Activated effector memory CD4-positive, alpha-beta T cell treated with Interleukin-2 at 50 U/mL for 16 hours (primary cell): ENCODE measurements at places on chromosomes 6 and 20.

DNA sequence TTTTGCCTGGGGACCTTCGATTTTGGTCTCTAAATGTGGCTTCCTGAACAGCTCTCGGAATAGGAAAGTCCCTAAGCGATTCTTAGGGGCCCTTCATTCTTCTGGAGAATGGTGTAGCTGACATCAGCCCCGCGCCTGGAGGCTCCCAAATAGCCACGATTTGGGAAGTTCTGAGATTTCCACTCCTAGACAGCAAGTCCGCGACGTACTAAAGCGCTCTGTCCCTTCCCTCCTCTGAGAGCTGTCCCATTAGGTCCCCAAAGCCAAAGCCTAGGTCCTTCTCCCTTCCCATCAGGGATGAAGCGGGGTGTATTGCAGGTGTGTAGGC, 756 bp downstream of the MOXD1 start:
- DNase-seq, result no peak

DNA sequence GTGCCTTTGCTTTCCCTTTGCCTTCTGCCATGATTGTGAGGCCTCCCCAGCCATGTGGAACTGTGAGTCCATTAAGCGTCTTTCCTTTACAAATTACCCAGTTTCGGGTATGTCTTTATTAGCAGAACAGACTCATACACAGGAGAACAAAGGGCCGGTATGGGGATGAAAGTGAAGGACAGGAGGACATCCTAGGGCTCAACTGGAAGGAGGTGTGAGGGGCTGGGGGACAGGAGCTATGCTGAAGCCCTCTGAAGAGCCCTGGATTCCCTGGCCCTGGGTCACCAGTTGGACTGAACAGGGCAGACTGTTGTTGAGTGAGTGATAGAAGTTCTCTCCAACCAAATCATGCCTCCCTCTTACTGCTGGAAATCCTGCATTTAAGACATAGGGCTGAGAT, 105.8 kb downstream of the SCML4 start:
- no peak for DNase-seq

DNA sequence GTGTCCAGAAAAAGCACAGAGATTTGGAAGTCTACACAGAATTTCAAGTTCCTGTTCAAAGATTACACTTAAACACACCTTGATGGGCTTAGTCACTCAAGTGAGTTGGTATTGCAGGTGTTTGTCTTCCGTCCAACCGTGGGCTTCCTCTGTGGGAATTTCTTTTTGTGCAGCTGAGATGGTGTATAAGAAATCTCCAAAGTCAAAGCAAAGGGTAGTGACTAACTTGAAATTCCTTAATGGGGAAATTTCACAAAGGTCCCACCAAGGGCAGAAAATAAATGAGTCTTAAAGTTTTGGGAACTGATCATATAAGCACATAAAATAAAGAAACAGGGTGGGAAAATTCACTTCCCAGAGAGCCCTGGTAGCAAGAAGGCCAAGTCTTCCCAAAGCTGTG, 102.0 kb upstream of the TNFAIP3 start:
- DNase-seq, result no peak

DNA sequence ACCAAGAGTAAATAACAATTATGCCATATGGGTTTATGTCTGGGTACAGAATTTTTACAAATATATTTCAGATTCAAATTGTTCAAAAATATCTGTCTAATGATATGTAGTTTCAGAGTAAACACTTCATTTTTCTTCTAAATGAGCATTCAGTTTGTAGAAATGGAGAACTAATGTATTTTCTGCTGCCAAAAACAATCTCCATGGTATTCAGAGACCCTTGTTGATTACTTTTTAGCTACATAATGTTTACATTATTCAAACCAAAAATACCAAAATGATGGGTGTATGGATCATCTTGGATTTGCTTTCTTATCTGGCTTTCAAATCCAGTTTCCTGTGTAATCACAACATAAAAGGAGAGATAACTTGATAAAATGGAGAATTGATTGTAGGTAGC, 576.0 kb upstream of the CDH4 start:
- no peak for DNase-seq

GRCh38 chr6:36873612-36874442, 776 bp downstream of the PPIL1 start:
- DNase-seq, result no peak

GRCh38 chr6:16483315-16483875, 245.0 kb downstream of the GMPR start:
- no peak for DNase-seq

- DNase-seq, result no peak
These were observed 291.1 kb downstream of the ADGRG6 start for GRCh38 chr6:142592876-142593275.

DNA sequence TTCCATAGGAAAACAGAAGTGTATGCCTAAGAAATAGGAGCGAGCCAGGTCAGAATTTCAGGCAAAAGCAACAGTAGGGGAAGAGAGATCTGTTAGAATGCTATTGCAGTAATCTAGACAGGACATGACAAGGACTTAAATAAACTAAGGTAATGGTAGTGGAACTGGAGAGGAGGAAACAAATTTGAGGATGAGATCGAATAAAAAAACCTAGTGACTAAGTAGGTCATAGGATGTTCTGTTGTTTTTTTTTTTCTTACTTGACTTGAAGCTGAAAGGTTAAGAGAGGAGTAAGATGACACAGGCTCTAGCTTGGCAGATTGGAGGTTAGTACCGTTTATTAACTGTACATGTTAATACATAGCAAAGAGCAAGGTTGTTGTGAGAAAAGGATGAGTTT, 28.6 kb downstream of the ORC3 start:
- DNase-seq, result no peak

GRCh38 chr6:25027221-25027916, 91.6 kb upstream of the RIPOR2 start:
- peak; percentile 82 for DNase-seq

- no peak for DNase-seq
These were observed 170.9 kb upstream of the AKAP12 start for GRCh38 chr6:151068761-151069312.

GRCh38 chr20:18524646-18525045, 16.9 kb downstream of the SEC23B start:
- no peak for DNase-seq

DNA sequence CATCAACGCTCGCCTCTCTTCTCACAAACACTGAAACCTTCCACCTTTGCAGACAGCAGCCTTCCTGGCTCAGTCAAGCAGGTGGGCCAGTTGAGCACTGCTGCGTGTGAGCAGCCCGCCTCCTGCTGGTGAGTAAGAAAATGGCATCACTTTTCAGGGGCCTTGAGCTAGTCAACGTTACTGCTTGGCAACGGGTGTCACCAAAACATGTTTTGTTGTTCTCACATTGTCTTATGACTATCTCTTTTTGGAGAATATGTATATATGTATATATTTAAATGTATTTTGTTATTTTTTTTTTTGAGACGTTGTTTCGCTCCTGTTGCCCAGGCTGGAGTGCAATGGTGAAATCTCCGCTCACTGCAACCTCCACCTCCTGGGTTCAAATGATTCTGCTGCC, 97.0 kb upstream of the AGPAT4 start:
- peak; percentile 51 for DNase-seq

- DNase-seq, result no peak
These were observed 21.6 kb downstream of the SOBP start for GRCh38 chr6:107511511-107511993.

DNA sequence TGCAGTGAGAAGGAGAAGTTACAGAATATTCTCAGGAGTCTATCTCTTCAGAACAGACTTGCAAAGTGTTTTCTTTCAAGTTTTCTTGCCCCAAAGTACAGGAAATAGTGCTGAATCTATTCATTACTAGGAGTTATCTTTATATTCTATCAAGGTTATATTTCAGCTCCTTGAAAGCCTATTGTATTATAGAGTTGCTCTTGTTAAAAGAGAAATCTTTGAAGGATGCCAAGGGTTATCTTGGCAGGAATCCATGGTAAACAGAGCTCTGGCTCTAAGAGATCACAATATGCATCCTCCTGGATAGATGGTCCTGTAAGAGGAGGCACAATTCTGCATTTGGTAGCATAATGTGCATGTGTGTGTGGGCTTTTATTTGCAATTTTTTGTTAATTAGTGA, 21.2 kb upstream of the SNRPB2 start:
- DNase-seq, result no peak

DNA sequence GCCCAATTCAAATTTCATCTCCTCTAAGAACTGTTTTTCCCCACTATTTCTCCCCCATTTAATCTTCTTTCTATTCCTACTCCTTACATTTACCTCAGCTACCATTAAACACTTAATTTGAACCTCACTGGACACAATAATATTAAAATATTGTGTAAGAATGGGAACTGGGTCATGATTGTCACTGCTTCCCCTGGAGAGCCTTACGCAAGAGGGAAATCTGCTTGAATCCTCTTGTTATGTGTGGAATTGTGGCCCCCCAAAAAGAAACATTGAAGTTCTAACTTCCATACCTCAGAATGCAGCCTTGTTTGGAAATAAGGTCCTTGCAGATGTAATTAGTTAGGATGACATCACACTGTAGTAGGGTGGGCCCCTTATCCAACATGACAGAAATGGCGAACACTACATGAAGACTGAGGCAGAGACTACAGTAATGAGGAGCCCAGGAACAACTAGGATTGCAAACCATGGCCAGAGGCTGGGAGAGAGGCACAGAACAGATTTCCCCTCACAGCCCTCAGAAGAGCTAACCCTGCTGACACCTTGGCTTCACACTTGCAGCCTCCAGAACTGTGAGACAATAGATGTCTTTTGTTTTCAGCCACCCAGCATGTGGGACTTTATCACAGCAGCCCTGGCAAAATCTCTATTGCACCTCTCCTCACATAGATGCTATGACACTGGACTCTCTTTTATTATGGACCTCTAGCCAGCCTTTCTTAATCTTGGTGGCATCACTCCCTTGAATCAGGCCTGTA, 29.9 kb downstream of the HIVEP2 start:
- no peak for DNase-seq

DNA sequence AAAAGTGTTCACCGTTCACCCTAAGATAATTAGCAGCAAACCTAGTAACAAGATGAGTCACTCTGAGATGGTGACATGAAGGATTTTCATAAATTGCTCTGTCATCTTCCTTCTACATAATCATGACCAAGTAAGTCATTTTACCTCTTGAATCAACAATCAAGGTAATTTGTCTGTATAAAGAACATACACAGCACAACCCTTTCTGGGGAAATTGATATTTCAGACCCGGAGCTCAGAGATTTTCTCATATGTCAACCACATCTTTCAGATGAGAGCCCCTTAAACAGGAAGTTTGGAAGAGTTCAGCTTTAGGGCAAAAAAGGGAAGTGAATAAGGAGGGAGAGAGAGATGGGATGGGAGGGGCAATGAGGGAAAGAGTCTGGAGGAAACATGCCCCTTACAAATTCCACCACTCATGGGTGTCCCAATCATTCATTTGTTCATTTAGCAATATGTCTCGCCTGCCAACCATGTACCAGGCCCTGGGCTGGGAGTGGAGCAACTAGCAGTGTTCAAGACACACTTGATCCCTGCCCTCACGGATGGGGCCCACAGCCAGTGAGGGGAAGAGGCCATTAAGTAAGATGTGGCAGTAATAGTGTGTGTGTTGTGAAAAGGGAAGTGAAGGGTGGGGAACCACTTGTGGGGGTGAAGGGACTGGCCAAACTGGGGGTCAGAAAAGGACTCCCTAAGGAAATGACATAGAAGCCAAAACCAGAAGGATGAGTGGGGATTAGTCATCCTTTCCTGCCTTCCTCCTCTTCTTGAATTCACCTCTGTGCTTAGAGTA, 190.9 kb downstream of the MAFB start:
- DNase-seq, result no peak

DNA sequence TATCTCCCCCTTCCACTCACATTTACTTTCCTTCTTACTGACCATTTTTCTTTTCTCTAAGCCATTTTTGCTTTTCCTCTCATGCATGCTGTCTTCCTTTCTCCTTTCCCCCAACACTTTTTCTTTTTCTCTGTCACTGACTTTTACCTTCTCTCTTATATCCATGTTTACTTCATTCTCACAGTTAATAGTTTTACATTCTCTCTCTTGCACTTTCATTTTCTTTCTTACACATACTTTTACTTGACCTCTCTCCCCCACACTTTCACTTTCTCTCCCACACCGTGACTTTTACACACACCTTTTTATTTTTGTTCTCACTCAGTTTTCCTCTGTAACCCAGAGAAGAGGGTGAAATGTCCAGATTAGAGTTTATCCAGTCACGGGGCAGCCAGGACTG, 636.3 kb downstream of the PTPRT start:
- no peak for DNase-seq

- no peak for DNase-seq
These were observed 300.4 kb downstream of the TAF4 start for GRCh38 chr20:61765081-61765870.
